ENCODE measurements at places on chromosomes 5 and 9.
A peak's percentile ranks its signal among the peaks of the same experiment; 100 is the strongest.

DNA sequence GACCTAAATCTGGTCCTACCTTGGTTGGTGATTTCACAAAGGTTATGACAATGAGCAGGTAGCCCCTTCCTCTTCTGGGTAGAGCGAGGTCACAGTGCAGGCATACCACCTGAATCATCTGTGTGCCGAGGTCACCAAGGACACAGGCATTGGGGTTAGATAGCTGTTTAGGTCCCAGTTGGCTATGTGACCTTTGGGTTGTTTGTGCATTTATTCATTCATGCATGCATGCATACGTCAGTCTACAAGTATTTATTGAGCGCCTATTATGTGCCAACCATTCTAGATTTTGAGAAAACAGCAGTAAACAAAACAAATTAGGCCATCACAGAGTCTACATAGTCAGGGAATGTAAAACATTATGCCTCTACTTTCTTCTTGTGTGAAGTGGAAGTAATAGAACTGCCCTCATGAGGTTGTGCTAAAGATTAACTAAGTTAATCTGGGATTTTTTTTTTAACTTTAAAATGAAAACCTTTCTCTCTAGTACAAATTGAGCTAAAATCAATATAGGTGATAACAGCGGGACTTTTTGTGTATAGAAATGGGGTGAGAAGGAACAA is 104.7 kb upstream of the SLC12A2 start:
- DNase-seq, result no peak

- DNase-seq, result no peak
Measured at GRCh38 chr9:136951541-136952320, at the start of gene LCN12. Gene LCN12, plus strand, starts transcription at chr9:136952273. Its CDS starts 55 bp downstream, at chr9:136952328.

- no peak for DNase-seq
Measured at GRCh38 chr5:14671414-14671813, 6.9 kb downstream of the OTULIN start.

GRCh38 chr5:79171635-79172245 is 60.1 kb downstream of the BHMT start:
- peak; percentile 6 for DNase-seq

- DNase-seq, result no peak
Measured at GRCh38 chr5:61263072-61263471, 69.0 kb upstream of the ZSWIM6 start.

GRCh38 chr9:125296843-125297372 is 35.3 kb downstream of the GAPVD1 start:
- no peak for DNase-seq

GRCh38 chr9:94802251-94802650 is 75.8 kb downstream of the AOPEP start:
- DNase-seq, result no peak

DNA sequence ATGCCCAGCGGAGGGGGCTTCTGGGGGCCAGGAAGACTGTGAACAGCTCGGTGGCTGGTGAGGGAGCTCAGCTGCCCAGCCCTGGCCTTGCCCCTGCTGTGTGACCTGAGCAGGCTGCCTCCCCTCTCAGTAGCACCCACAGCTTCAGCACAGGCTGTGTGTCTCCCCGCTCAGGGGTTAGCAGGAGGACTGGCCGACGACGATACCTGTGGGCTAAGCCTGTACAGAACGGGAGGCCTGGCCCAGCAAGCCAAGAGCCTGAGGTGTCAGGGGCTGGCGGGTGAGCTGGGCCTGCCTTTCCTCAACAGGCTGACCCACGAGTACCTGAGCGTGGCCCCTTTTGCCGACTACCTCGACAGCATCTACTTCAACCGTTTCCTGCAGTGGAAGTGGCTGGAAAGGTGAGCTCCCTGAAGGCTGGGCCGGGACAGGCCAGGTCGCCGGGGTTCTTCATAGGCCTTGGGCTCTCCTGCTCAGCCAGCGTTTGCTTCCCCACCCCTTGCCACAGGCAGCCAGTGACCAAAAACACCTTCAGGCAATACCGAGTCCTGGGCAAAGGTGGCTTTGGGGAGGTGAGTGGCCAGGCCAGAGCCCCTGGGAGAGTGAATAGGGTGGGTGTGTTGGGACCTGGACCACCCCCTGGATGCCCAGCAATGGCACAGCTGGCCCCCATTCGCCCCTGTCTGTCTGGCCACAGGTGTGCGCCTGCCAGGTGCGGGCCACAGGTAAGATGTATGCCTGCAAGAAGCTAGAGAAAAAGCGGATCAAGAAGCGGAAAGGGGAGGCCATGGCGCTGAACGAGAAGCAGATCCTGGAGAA is 6.6 kb downstream of the GRK6 start:
- no peak for DNase-seq

DNA sequence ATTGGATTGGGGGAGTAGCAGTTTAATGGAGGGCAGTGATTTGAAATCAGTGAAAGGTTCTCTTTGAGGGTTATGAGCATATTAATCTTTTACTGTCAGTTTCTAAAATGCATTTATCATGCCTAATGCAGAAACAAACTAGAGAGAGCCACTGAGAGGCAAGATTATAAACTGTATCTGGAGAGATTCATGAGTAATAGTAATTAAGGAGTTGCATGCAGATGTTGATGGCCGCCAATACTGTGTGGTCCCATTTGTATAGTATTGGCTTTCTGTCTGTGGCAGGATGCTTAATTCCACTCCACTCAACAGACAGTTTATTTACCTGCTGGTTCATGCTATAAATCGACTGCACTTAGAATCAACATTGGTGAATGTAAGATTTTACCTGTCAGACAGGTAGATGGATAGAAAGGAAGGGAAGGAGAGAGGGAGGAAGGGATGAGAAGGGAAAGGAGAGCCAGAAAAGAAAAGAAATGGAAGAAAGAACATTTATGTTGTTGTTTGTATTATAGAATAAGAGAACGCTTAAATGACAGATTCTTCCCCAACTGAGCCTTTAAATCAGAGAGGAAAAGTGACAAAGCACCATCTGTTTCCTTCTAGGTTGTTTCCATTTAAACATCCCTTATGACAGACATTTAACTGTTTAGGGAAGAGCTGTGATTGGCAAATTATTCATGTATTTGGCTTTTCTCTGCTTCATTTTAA is 146.5 kb downstream of the PAM start:
- no peak for DNase-seq

- DNase-seq, result peak; percentile 84
Measured at GRCh38 chr9:84697509-84698114, 28.1 kb downstream of the NTRK2 start.

- DNase-seq, result no peak
Measured at GRCh38 chr5:154309805-154310204, 119.3 kb downstream of the GALNT10 start.

DNA sequence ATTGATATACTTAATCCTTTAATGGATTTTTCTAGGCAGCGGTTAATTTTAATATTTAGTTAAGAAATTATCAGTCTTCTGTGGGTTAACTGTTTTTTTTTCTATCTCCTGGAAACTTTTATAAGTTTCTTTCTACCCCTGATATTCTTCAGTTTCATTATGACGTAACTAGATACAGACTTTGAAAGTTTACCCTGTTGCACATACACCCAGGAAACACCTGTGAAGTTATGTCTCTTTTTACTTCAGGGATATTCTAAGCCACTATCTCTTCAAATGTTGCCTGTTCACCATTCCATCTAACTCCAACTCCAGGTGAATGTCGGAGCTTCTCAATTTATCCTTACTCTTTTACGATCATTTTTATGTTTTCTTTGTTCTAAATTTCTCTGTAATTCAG is 329.0 kb downstream of the ICE1 start:
- DNase-seq, result no peak

GRCh38 chr9:16278326-16278999 is 592.0 kb downstream of the BNC2 start:
- no peak for DNase-seq

DNA sequence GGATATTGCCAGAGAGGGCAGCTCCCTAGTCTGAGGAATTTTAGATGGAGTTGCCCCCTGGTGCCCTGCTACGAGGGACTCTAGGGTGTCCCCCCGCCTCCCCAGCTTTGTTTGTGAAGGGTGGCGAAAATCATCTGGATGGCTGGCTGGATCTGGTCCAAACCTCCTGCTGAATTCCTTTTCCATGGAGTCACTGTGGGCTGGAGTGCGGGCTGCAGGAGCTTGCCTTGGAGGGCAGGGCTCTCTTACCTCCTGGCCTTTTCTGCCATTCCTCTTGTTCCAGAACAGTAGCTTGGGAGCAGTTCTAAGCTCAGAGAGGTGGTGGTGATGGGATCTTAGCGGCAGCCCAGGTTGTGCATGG is 2.1 kb downstream of the SYNPO start:
- peak; percentile 12 for DNase-seq

DNA sequence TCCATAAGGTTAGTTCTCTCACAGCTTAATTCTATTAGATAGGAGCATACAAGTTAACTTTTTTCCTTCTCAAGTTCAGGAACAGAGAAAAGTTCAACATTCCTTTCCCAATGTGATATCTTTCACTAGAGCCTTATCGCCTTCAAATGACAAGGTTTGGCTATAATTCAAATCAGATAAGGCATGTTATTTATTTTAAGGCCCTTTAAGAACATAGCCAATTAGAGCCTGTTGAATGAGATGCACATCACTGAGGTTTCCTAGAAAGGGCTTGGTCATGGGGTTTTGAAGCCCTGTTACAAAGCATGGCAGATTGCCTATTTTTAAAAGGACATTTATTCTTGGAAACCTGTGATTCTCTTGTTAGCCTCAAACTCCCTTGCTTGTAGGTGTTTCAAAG is 123.4 kb downstream of the BASP1 start:
- DNase-seq, result no peak

- no peak for DNase-seq
Measured at GRCh38 chr9:81737871-81738507, 48.6 kb upstream of the TLE1 start.
